GM13976 (cell line): ENCODE measurements at places on chromosomes 13 and 19.
A peak's percentile ranks its signal among the peaks of the same experiment; 100 is the strongest.

DNA sequence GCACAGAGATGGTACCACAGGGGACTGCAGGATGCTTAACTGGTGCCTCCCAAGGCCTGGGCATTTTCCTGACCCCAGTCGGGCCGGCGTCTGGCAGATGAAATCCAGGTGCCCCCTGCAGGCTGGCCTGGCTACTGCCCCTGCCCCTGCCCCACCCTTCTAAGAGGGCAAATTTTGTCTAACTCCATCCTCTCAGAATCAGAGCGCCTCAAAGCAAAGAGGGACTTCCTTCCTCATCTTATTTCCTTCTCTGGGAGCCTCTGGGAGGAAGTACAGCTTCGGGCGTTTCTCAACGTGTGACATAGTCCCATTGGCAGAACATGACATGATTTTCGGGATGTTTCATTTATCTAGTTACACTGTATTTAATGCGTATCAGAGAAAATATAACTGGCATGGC lies 2.7 kb downstream of the PRKACA start:
- peak; percentile 69 for DNase-seq

- no peak for DNase-seq
These were observed 25.3 kb upstream of the FBN3 start for GRCh38 chr19:8174706-8175105.

GRCh38 chr13:93079294-93079693 lies 147.3 kb upstream of the GPC6 start:
- DNase-seq = no peak

DNA sequence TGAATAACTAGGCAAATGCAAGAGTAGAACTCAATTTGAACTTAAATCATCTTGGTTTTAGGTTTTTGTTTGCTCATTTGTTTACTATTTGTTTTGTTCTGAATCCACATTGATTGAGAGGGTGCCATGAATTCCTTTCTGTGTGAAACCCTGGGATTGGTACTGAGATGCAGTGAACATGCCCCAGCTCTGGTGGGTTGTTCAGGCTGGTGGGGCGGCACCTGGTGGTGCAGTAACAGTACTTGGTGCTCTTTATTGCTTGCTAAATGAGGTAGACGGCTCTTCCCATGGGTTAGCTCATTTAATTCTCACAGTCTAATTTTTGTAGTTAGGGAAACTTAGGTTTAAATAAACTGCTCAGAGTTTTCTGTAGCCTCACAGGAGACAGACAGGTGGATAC lies 48.4 kb downstream of the WASF3 start:
- DNase-seq = no peak

DNA sequence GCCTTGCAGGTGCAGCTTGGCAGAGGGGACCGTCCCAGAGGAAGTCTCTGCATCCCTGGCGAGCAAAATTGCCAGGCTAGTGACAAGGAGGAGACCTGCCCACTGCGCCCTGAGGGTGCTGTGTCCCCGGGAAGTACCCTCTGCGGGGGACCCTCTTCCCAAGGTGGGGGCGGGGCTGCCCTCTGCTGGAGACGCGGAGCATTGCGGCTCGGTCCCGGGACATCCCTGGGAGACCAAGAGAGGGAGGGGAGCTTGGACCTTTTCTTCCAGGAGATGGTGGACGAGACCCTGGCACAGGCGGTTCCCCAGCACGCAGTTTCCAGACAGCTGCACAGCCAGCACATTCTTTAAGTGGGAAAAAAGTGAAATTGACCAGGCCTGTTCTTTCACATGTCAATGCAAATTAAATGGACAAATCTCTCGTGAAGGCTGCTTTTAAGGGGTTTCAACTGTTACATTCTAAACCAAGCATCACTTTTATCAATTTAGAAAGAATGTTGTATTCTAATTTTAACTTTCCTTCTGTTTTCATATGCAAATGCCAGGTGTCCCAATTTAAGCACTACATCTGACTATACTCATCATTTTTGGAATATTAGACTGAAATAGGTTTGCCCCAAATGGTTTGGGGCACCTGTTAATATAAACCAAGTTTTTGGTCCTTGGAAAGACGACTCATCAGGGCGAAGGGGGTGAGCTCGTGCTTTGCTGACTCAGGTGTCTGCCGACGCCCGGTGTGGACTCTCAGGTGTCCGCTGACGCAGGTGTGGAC lies 60.7 kb downstream of the MCF2L start:
- peak; percentile 77 for DNase-seq

DNA sequence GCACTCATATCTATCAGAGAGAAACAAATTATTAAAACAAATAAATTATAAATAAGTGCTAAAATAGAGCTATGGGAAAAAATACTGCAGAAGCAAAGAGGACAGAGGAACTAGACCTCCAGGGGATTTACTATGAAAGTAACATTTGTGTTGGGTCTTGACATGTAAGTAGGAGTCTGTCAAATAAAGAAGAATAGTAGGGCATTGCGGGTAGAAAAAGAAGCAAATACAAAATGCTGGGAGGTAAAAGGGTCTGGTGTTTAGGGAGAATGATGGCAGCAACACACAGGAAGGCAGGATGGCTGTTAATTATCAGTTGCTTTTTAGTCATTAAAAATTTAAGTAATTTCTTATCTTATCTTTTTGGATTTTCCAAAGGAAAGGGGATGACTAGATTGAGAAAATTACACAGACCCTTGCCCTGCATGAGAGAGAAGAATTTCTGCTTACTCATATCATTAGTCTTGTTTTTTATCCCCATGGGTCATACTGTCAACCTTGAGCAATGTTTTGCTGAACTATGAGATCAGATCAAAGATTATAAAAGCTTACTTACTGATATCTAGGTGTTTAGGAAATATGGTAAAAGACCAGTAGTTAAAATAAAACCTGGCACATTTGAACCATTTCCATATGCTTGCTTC lies 472.7 kb downstream of the DIAPH3 start:
- no peak for DNase-seq
